Nasal cavity respiratory epithelium epithelial cell of viscerocranial mucosa (primary cell): ENCODE measurements at places on chromosomes 5 and 9. TPM values are rescaled to one million over a fixed set of nuclear protein-coding genes. Genes with fewer than 3 reads are reported as not detected.

Gene PCDH1
- 43.1 and 121 TPM in 2 replicates for total RNA-seq

Gene OTULIN
- 25.6 and 27.6 TPM in 2 replicates for total RNA-seq

Gene RAI14
- 34.2 and 187 TPM in 2 replicates for total RNA-seq

Gene ZFP2
- total RNA-seq: 1.0 and 1.7 TPM in 2 replicates

Gene ROR2
- total RNA-seq: under 0.01 and 1.1 TPM in 2 replicates

Gene NINJ1
- 25.6 and 61.1 TPM in 2 replicates for total RNA-seq

Gene MEIKIN
- not detected in 2 replicates for total RNA-seq

Gene PCDH12
- total RNA-seq: 0.34 and 0.57 TPM in 2 replicates

Gene BOD1
- 111 and 121 TPM in 2 replicates for total RNA-seq

Gene F2RL2
- total RNA-seq: not detected in 2 replicates

Gene PRDM9
- under 0.01 and 0.07 TPM in 2 replicates for total RNA-seq

Gene KCNIP1
- not detected in 2 replicates for total RNA-seq

Gene SNCAIP
- total RNA-seq: under 0.01 and 0.07 TPM in 2 replicates

Gene FBP2
- not detected in 2 replicates for total RNA-seq

Gene PCDHB16
- total RNA-seq: 0.07 TPM in 1 of 2 replicates, not detected in the other

Gene NMUR2
- not detected in 2 replicates for total RNA-seq

Gene PCDHAC1
- total RNA-seq: 1.4 and 6.9 TPM in 2 replicates

Gene SPATA31A3
- total RNA-seq: not detected in 2 replicates

Gene LCN6
- not detected in 2 replicates for total RNA-seq

Gene FSTL4
- total RNA-seq: 0.28 and 0.34 TPM in 2 replicates

Gene NAIF1
- total RNA-seq: 12.5 and 14.0 TPM in 2 replicates
